AG04449 (cell line): ENCODE measurements at places on chromosomes 13 and 19.
A peak's percentile ranks its signal among the peaks of the same experiment; 100 is the strongest.

DNA sequence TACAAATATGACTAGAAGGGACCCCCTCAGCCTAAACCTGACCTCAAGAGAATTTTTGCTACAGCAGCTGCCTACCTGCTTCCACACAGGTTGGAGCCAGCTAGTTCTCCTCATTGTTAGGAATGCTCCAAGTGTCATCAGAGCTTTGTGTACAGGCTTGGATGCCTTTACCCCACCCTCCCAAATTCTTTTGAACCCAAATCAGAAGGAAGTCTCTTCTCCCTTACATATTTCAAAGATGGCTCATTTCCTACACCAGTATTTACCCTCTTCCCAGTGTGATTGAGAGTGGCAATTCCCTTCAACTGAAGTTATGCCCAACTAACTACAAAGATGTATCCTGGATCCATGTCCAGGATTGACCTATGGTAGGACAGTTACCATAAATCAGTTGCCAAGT is 323.2 kb downstream of the OXGR1 start:
- no peak for DNase-seq

- no peak for DNase-seq
These were observed 54.3 kb downstream of the MTMR6 start for GRCh38 chr13:25232937-25233515.

GRCh38 chr13:72565893-72566292 is 161.5 kb downstream of the MZT1 start:
- DNase-seq: no peak

GRCh38 chr19:39390451-39390750 is 505 bp downstream of the PAF1 start:
- no peak for DNase-seq

DNA sequence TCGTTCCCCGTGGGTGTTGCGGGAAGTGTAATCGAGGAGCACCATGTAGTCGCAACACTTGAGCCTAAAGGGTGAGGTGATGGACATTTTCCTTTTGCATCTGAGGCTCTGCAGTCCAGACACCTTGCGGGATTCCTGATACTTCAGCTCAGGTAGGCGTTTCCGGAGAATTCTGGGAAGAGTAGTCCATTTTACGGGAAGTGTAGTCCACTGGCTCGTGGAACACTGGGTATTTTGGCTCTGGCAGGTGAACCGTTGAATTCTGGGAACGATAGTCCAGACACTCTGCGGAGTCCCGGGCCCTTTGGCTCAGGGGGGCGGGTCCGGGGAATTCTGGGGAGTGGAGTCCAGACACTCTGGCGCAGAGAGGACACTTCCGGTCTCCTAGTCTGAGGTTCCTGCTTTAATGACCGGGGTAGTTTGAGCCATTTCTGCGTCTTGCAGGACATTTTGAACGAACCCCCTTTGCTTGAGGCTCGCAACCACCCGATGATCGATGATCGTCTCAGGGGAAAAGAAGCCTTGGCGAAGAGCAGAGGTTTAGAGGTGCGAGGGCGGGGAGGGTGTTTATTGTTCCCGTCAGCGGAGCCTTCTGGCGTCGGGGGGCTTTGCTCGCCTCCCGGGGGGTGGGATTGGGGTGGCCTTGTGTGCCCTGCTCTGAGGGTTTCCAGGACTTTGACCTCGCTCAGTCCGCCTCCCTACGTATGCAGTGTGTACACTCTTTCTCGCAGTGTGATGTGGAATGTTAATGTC is at the start of gene ZNF223:
Gene ZNF223 (plus strand): TSS at position 387 of the 753 bp plus-strand sequence. CDS start 3,141 bp downstream, outside the sequence.
- DNase-seq: peak; percentile 50

- DNase-seq: no peak
These were observed 607.4 kb downstream of the GPC6 start for GRCh38 chr13:93834051-93834450.

DNA sequence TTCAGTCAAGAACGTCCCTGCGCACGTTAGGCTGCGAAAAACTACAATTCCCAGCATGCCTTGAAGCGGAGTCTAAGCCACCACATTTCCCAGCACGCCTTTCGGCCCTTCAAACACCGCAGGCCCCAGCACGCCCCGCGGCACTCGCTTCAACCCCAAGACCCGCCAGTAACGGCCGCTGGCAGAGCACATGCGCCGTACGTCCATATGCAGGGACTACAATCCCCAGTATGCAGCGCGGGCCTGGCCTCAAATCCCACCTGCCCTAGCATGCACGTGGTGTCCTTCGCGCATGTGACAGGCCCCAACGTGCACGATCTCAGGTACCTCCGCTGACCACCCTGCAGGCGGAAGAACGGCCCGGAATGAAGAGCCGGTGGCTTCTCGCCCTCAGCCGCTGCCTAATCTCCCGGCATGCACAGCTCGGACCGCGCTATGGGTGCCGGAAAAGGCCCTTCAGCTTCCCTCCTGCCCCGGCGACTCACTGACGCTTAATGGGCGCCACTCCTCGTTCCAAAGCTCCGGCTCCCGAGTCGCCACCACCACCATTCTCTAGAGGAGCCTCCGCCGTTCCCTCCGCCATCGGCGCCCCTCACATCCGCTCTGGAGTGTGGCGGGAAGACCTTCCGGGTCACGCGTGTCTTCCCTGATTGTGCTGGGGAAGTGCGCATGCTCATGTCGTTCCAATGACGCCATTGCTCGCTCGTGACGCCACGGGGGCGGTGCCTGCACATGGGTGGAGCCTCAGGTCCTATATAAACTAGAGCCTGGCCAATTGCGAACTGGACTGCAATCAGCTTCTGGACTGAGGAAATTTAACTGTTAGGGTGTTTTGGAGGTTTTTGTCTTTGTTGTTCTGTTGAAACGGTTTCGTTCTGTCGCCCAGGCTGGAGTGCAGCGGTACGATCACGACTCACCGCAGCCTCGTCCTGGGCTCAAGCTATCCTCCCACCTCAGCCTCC is at the start of gene DUS3L:
Gene DUS3L (minus strand): TSS at position 605 of the 962 bp plus-strand sequence. CDS start 22 bp downstream, at position 583.
- DNase-seq: peak; percentile 88

GRCh38 chr13:45299194-45299593 is 41.8 kb downstream of the TPT1 start:
- no peak for DNase-seq

GRCh38 chr13:113309473-113309872 is 12.4 kb downstream of the LAMP1 start:
- no peak for DNase-seq

DNA sequence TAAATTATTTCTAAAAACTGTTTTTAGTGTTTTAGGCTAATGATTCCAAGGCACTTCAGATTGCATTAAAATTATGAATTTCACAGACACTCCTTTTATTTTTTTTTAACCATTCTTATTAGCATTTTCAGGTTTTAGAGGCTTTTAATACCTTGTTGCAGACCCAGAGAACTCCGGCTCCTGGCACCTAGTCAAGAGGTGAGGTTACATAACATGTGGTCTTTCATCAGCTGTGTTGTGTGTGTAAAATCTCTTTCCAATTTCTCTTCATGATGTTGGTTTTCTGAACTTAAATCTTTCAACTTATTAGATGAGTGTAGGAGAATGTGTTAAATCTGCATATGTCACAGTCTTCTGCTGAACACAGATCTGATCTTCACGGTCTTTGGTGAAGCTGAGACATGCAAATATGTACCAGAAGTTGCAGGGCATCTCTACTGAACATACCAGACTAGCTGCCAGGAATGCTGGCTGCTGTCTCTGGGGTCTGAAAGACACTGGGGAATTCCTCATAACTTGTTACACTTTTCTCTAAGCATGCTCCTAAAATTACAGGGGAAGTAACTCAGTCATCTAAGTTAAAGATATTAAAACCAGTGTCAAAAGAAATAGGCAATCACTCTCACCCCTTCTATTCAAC is 1165.3 kb downstream of the EFNB2 start:
- peak; percentile 31 for DNase-seq

DNA sequence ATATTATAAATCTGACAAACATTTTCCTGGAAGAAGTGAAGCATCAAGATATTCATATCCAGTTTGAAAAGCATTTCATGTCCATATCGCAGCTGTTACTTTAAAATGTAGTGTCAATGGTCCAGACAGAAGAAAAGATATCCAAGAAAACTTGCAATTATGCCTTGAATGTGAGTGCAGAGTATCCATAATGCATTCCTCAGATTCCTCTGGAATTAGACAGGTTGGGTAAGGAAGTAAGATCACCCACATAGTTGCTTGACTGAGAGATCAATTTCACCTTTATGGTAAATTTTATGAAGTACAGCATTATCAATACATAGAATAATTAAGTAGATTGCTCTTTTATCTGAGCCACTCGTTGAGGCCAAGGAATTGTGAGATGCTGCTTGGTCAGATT is 327.0 kb upstream of the SLITRK5 start:
- no peak for DNase-seq

GRCh38 chr19:37948362-37948761 is 41.4 kb downstream of the SIPA1L3 start:
- no peak for DNase-seq

GRCh38 chr13:108249150-108249549 is 20.4 kb upstream of the TNFSF13B start:
- DNase-seq: no peak

- no peak for DNase-seq
These were observed 4.8 kb downstream of the FCHO1 start for GRCh38 chr19:17755977-17756670.

GRCh38 chr13:44300895-44301638 is 72.6 kb upstream of the SERP2 start:
- no peak for DNase-seq

DNA sequence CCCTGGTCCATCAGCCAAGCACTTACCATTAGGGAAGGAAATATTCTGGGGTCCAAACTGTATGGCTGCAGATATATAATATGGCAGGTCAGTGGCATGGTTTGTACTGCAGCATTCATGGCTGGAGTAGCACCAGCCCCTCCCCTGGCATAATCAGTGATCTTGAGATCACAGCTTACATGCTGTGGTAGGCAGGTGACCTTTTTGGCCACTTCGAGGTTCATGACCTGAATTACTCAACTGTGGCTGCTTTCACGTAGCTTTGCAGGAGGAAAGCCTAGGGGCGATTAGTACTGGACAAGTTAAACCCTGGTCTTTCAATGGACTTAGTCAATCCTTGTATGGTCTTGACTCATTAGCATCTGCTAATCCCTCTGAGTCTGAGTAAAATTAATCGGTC is 169.8 kb downstream of the SPRY2 start:
- no peak for DNase-seq

DNA sequence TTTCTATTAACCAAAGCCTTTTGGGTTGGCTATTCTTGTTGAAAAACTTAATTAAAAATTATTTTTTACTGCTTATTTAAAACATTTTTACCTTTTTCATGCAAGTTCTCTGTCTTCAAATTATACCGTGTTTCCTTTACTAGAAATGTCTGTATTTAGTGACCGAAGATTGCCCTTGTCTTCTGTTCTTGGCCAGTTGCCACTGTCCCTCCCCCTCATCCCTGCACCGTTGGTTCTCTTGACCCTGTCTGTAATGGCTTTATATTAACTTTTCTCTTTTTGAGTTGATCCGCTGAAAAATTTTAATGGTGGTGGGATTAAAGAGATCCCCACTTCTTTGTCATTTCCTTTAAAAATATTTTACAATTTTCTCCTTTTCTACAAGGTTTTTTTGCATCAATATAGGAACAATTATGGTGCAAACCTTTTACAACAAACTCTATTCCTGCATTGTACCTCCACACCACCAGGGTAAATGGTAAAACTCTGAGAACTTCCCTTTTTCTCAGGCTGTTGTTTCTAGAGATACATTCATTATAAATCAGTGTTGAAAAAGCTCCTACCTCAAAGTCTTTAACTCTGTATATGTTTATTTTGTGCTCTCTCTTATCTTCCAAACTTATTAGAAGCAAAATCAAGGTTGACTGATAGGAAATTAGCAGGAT is 12.9 kb upstream of the RNF113B start:
- no peak for DNase-seq

- DNase-seq: no peak
These were observed 6.9 kb downstream of the UPK1A start for GRCh38 chr19:35673121-35673804.

DNA sequence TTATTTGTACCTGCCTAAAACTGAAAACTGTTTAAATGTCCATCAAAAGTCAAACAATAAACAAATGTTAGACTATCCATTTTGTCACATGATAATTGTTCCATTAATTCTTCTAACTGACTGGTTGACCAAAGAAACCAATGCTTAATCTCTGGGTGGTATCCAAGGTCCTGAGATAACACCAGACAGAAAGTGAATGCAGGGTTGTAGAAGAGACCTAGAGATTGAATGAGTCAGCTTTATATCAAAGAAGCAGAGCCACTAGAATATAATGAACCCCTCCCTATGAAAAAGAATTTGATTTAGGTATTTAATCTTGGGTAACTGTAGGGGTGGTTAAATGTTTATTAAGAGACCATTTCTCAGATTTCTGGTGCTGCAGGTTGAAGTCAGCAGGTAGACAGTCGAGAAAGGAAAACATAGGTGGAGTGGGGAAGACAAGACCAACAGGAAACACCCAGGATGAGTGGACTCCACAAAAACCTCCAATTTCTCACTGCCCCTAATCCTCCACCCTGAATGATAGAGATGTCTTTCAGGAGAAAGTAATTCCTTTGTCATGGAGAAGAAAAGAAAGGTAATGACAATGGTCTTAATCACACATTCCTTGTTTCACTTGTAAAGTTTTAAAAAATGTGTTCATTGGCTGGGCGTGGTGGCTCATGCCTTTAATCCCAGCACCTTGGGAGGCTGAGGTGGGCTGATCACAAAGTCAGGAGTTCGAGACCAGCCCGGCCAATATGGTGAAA is 536.4 kb downstream of the IRS2 start:
- no peak for DNase-seq

GRCh38 chr13:62171697-62172096 is 756.0 kb upstream of the PCDH20 start:
- DNase-seq: no peak

- DNase-seq: no peak
These were observed 14.2 kb downstream of the FCAR start for GRCh38 chr19:54888239-54888638.

GRCh38 chr13:36347531-36348210 is 1.5 kb upstream of the SPART start:
- no peak for DNase-seq
